ENCODE measurements at places on chromosomes 3 and 15. TPM values are rescaled to one million over a fixed set of nuclear protein-coding genes. Genes with fewer than 3 reads are reported as not detected.

Gene ITIH1
- total RNA-seq = not detected

Gene SHC4
- 5.0 TPM for total RNA-seq

DNA sequence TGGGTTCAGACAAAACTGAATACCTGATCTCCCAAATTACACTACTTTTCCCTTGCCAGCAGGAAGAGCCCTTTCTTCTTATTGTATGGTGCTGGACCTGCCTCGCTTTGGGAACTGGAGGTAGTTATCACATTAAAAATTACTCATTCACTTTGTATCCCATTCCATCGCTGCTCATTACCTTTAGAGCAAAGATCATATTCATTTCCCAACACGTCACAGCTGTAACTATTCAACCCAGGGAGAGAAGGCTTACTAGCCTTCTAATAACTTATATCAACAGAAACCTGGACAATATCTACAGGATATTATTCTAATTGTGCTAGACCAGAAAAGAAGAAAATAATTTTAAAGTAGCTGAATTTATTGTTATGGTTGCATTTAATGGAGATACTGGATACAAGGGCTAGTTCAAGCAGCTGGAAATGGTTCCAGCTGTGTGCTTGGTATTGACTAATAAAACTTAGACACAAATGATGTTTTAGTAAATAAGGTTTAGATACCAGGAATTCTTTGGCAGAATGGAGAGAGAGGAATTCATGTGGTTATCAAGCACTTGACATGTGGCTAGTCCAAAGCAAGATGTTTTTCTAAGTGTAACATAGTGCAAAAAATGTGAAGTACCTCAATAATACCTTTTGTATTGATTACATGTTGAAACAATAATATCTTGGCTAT, 656.3 kb downstream of the ROBO1 start:
- no peak for DNase-seq

DNA sequence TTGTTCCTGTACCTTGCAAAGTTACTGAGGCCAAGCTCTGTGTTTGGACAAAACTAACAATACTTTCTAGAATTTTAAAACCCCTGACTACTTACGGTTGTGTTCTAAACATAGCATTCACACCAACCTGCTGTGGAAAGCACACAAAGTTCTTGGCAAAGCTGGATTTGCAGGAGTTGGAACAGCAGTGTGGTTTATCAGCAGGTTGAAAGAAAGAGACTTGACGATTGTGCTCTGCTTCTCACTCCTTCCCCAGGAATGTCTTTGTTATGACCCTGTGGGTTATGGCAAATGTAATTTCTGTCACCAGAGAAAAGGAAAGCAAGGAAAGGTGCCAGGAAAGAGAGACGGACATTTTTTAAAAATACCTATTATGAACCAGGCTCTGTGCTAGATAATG, 165.5 kb upstream of the TGFBR2 start:
- no peak for DNase-seq

DNA sequence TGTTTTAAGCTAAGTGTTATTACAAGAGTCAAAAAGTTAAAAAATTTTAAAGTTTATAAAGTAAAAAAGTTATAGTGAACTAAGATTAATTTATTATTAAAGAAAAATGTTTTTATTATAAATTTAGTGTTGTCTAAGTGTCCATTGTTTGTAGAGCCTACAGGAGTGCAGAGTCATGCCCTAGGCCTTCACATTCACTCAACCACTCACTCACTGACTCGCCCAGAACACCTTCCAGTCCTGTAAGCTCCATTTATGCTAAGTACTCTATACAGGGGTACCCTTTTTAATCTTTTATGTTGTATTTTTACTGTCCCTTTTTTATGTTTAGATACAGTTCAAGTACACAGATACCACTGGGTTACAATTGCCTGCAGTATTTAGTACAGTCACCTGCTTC, 37.2 kb downstream of the EEFSEC start:
- no peak for DNase-seq

- DNase-seq = no peak
These were observed at the start of gene PTPRG for GRCh38 chr3:61561374-61562041. TSS of gene PTPRG (plus strand) at chr3:61561571. CDS start at chr3:61562288, 717 bp downstream.

DNA sequence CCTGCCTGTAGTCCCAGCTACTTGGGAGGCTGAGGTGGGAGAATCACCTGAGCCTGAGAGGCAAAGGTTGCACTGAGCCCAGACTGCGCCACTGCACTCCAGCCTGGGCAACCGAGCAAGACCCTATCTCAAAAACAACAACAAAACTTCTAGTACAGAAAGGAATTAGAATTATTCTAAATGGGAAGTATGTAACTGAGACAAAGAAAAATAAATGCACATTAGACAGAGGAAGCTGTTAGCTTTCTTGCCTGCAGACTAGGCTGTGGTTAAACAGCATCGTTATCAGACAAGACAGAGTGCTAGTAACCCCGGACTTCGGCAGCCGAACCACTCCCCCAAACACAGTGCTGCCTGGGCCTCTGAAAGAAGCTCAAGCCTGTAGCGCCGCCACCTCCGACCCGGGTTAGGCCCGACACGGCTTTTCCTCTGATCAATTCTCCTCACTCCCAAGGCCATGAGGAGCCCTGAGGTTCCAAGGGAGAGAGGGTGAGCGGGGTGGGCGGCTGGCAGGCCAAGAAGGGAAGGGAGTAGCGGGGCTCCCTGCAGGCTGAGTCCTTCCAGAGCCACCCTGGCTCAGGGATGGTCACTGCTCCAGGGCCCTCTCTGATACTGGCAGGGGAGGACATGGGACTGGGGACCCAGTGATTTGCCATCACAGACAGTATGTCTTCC, 44.8 kb upstream of the MUC4 start:
- DNase-seq = peak; percentile 38

Gene EOMES
- 37.2 TPM for total RNA-seq

Gene FILIP1L
- 0.20 TPM for total RNA-seq

Gene CASR
- not detected for total RNA-seq

Gene PLA1A
- not detected for total RNA-seq

Gene NRROS
- 17.0 TPM for total RNA-seq

Gene GDPGP1
- total RNA-seq = 11.6 TPM

DNA sequence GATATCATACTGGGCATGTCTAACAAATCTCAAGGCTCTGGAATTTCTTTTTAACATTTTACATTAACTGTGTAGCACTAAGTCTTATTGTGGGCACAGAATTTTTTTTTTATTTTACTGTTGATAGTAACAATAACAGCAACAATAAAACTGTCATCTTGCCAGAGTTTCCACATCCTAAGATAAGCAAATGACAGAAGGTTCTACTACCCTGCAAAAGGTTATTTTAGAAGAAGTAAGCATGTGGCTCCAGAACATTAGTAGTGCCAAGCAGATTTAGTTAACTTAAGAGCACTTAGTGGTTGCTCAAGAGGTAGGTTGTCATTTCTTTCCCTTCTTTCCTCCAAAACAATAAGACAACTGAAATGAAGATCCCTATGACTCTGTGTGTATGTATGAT, 743.0 kb upstream of the CBLB start:
- no peak for DNase-seq

Gene CTXND1
- total RNA-seq = not detected

Gene SPINT1
- total RNA-seq = 7.6 TPM

- no peak for DNase-seq
These were observed 432.1 kb upstream of the MDFIC2 start for GRCh38 chr3:70744536-70744935.

GRCh38 chr15:97861529-97862260, 98.8 kb upstream of the ARRDC4 start:
- no peak for DNase-seq

DNA sequence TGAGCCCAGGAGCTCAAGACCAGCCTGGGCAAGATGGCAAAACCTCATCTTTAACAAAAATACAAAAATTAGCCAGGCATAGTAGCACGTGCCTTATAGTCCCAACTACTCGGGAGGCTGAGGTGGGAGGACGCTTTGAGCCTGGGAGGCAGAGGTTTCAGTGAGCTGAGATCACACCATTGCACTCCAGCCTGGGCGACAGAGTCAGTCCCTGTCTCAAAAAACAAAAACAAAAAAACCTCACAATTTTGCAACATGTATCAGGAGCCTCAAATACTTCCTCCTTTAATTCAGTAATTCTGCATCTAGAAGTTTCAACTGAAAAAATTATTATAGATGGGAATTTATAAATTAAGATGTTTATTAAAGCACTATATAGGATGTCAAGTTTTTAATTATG, 1.1 kb downstream of the MRPL47 start:
- no peak for DNase-seq

- no peak for DNase-seq
These were observed 386.3 kb upstream of the NR2F2 start for GRCh38 chr15:95944193-95944592.

- no peak for DNase-seq
These were observed 551.1 kb downstream of the NAALADL2 start for GRCh38 chr3:175410251-175410650.

Gene PP2D1
- not detected for total RNA-seq

Gene SLC26A6
- 26.4 TPM for total RNA-seq

- no peak for DNase-seq
These were observed 304.5 kb upstream of the SEMA6D start for GRCh38 chr15:47412802-47413201.

DNA sequence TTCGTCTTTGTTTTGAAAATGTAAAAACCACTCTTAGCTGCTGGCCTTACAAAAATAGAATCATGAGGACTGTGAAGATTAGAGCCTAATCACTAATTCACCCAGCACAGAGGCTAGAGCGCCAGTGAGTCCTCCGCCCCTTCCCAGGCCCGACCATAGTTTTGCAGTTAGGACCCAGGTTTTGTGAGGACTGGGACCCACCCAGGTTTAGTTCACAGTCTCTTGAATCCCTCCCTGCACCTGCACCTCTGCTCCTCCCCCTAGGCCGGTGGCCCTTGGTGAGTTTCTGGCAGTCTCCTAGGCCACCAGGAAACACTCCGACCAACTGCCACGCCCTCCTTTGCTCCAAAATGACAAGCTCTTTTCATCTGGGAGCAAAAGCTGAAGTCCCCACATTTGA, 136.0 kb upstream of the CCDC54 start:
- peak; percentile 1 for DNase-seq

GRCh38 chr15:58393241-58393662, 38.5 kb upstream of the LIPC start:
- DNase-seq = no peak

GRCh38 chr3:87004883-87005282, 13.9 kb upstream of the VGLL3 start:
- DNase-seq = no peak

- no peak for DNase-seq
These were observed 65.2 kb downstream of the FHIT start for GRCh38 chr3:61186030-61186429.

Gene NANOGP8
- total RNA-seq = not detected

DNA sequence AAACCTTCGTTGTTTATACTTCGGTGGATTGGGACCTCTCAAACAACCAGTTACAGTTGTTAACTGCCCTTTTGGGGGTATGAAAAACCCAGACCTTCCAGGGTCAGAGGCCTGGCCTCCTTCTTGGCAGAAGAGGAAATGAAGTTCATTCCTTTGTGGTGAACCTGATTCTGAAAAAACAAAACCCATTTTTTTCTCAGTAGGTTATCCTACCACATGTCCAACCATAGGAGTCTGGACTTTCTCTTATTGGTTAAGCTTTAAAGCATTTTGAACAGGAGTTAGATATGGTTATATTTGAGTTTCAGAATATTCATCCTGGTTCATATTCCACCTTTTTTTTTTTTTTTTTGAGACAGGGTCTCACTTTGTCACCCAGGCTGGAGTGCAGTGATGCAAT, 7.2 kb upstream of the LACTB start:
- no peak for DNase-seq

GRCh38 chr3:51938780-51939425, 2.8 kb downstream of the RRP9 start:
- DNase-seq = no peak

Gene ERICH6
- 0.39 TPM for total RNA-seq

- DNase-seq = no peak
These were observed 383.9 kb upstream of the DPH6 start for GRCh38 chr15:35929740-35930444.

DNA sequence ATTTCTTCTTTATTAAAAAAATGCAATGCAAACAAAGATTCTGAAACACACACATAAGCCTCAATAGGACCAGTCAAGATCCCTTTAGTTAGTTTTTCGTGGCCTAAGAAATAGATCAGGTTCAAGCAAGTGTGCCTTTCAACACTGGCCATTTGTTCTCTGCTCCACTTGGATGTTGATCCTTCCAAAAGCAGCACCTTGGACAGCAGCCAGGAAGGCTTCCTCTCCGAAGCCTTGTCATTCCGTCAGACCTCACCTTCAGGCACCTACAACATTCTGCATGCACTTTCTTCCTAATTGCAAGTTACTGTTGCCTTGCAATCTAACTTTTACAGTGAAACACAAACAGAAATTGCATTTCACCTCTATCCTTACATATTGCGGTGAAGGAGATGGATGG, 155.9 kb upstream of the FEZF2 start:
- no peak for DNase-seq

Gene CPNE9
- total RNA-seq = 0.16 TPM

DNA sequence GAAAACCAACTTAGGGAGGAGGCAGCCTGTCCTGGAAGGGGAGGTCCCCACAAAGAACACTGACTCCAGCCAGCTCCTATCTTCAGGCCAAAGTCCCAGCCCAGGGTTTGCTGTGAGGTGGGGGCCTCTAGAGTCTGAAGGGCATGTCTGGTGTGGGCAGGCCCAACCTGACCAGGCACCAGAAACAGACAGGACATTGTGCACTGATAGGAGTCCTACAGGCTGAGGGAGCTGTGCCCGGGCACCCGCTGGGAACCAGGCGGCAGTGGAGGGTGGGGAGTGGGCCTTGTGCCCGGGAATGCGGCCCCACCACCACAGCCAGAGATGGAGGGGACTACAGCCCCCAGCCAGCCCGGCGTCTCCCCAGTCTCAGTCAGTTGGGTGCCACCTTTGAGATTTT, 161.4 kb downstream of the WNT7A start:
- DNase-seq = no peak

Gene CYP8B1
- total RNA-seq = not detected

DNA sequence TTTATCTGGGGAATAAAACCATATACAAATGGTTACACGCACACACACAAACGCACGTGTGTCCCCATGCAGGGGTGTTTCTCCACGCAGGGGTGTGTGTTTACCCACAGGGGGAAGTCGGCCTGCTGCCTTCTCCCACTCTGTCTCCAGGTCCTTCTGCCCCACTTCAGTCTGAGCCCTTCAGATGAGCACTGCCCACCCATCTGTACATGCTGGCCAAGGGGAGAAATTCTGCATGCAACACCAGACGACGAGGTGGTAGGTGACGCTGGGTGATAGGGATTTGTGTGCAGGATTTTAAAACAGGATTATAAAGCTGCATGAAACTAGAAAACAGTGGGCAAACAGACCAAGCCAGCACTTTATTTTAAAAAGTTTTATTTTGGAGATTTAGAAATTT, 122.5 kb downstream of the TJP1 start:
- no peak for DNase-seq

GRCh38 chr3:186150041-186150830, 41.3 kb upstream of the ETV5 start:
- no peak for DNase-seq

- DNase-seq = no peak
These were observed 391.9 kb downstream of the OCA2 start for GRCh38 chr15:27707257-27707656.

DNA sequence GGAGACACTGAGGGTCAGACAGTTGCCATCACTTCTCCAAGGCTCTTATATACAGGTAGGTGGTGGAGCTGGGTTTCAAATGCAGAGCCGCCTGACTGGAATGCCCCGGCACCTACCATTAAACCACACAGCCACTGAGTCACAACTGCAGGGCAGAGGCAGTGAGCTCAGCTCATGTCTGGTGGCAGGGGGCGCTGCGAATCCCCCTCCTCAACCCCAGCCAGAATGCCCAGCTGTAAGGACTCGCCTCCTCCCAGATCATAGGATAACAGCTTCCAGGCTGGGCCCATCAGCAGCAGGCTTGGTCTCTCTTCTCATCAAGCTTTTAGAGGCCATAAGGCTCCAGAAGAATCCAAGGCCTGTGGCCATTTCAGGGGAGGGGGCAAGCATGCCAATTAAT, 26.4 kb downstream of the ADCY5 start:
- DNase-seq = no peak
